ENCODE measurements at places on chromosomes 11 and 22. TPM values are rescaled to one million over a fixed set of nuclear protein-coding genes. Genes with fewer than 3 reads are reported as not detected.

Gene SLC29A2
- polyA plus RNA-seq, result 4.3 TPM

Gene KCNQ1OT1
- 0.03 TPM for polyA plus RNA-seq

Gene NARS2
- 30.9 TPM for polyA plus RNA-seq

Gene CARD10
- polyA plus RNA-seq, result 15.3 TPM

Gene HOATZ
- polyA plus RNA-seq, result not detected

Gene ART1
- polyA plus RNA-seq, result not detected

Gene ANGPTL5
- not detected for polyA plus RNA-seq

Gene BTBD18
- polyA plus RNA-seq, result not detected

All from A549 (cell line).